ENCODE measurements at places on chromosomes 6 and 20.

DNA sequence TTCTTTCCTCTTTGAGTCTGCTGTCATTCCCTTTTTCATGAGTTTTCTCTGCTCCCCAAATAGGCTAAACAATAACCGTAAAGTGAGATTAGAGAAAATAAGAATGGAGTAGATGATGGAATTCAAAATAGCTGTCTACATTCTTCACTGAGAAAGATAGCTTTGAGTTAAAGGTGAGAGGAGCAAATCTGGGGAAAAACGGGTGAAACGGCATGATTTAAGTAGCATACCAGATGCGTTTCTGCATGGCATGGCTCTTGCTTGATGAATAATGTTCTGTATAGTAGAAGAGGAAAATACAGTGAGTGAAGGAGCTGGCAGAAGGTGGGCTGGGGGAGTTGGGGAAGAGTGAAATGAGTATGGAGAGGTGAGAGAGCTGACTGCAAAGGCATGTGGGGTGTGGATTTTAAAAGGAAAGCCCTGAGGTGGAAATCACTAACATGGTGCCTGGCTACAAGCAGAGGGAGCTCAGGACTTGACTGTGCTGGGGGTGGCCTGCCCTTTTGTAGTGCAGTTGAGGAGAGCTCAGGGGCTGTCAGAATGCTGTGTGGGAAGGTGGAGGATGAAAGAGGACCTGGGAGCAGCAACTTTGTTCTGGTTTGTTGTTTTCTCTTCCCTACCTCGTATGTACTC is 8.8 kb downstream of the BICRAL start:
- DNase-seq = no peak

GRCh38 chr6:30470968-30471367 is 18.3 kb upstream of the HLA-E start:
- DNase-seq = no peak

GRCh38 chr6:156634951-156635371 is 142.2 kb upstream of the ARID1B start:
- no peak for DNase-seq

DNA sequence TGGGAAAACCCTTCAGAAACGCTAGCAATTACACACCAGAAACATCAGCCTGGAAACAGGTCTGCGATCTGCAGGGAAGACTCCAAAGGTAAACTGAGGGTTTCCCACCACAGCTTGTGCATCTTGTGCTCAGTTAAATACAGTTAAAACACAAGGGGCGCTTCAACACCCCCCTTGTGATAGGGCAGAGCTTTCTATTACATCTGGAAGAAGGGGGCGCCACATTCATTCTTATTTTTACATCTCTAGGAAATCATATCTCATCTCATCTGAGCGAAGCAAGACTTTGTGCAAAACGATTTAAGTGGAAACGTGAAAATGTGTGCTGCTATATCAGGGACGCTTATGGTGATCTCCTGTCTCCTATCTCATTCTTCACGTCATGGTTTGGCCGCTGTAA is 58.5 kb downstream of the PRND start:
- DNase-seq = no peak

DNA sequence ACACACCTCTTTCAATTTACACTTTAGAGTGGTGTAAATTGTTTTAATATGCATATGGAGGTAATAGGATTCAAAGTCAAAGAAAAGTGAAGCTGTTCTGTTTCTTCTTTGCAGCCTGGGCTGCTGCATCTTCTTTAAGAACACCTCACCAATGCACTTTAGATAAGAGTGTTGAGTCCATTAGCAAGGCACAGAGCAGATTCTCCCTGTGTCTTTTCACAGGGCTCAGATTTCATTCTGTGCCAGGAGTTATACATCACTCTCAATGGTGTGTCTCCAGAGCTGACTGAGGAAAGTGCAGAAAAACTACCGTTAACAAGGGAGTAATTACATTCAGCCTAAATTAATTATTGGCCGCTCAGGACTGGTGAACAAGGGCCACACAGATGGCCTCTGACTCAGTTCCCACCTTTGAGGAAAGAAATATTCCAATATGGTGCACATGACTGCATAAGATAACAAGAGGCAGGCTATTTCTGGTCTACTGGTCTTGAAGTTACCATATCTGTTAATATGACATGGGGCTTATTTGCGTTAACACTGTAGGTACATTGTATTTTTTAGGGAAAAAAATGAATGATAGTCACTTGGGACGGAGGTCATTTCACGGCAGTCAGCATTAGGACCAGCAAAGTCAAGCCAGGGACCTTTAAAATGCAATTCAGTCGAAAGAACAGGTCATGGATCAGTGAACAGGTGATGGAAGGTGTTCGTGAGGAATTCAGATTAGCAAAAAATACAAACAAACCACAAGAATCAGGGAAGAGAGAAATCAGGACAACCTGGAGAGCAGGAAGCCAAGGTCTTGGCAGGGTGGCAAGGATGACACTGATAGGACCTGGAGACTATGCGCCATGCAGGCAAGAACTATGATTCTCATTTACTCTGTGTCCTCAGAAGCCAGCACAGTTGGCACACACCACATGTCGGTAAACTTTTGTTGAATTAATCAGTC is 203.7 kb downstream of the TBX18 start:
- DNase-seq = no peak

GRCh38 chr6:53461041-53461656 is 83.8 kb downstream of the GCLC start:
- DNase-seq = no peak

- no peak for DNase-seq
Observed at GRCh38 chr6:143225929-143226328, 165.2 kb downstream of the AIG1 start.

DNA sequence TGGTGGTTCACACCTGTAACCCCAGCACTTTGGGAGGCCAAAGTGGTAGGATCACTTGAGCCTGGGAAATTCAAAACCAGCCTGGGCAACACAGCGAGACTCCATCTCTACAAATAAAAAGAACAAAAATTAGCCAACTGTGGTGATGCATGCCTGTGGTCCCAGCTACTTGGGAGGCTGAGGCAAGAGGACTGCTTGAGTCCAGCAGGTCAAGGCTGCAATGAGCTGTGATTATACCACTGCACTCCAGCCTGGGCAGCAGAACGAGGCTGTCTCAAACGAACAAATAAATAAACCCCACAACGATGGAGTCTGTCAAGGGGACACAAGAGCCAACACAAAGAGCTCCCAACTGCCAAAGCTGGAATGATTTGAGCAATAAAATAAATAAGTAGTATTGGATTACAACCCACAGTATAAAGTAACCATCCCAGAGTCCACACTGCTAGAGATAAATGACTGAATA is 13.5 kb downstream of the ZMYND8 start:
- no peak for DNase-seq

DNA sequence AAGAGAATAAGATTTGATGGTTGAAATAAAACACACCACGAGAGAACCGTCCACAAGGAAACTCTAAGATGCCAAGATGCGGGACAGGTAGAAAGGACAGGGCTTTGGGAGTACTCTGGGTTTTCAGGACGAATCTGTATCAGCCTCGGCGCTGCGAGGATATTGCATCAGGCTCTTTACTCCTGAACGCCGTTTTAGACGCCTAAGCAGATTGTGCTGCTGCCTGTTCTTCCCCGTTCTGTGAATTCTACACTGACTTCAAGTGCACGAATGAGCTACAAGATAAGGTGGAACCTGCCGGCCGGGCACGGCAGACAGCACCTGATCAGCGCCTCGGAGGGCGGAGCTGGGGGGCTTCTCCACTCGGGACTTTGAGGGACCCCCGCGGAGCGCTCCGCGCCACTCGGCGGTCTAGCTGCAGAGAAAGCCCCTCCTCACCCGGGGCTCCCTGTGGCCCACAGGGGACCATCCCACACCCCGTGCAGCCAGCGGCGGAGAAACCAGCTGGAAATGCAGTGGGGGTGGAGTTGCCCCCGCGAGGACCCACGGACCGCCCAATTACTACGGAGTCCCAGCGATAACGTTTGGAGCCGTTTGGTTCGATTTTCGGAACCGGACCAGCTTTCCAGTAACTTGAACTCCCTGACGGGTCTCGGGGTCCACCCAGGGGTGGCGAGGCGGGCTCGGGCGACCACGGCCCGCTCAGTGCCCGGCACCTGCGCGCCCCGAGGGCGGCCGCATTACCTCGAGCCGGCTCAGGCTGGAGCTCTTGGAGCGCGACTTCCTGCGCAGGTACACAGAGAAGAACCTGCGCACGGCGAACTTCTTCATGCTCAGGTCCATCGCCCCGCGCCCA is 646 bp downstream of the RPS6KA2 start:
- peak; percentile 49 for DNase-seq

DNA sequence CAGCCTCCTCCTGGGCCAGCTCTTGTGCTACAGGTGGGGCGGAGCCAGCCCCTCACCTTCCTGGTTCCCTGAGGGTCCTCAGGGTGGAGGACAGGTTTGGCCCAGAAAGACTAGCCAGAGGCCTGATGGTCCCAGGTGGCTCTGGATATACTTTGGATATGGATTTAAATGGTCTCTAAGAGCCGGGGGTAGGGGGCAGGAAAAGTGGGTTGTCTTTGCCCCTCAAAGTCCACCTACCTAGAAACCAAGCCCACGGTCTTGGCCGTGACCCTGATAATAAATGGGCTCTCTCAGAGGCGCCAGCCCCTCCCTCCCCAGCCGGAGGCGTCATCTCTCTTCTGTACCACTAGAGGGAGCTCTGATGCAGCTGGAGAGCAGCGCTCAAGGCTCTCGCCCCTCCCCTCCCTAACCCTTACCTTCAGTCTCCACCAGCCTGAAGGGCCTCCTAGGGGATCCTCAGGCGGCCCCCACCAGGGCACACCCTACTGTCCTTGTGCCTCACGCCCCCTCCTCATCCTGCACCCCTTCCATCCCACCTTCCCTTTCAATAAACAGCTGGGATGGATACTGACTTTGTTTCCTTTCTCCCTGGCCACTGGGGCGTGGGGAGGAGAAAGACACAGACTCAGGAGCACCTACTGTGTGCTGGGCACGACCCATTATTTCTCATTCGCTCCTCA is 7.5 kb downstream of the NRSN2 start:
- DNase-seq = peak; percentile 82

DNA sequence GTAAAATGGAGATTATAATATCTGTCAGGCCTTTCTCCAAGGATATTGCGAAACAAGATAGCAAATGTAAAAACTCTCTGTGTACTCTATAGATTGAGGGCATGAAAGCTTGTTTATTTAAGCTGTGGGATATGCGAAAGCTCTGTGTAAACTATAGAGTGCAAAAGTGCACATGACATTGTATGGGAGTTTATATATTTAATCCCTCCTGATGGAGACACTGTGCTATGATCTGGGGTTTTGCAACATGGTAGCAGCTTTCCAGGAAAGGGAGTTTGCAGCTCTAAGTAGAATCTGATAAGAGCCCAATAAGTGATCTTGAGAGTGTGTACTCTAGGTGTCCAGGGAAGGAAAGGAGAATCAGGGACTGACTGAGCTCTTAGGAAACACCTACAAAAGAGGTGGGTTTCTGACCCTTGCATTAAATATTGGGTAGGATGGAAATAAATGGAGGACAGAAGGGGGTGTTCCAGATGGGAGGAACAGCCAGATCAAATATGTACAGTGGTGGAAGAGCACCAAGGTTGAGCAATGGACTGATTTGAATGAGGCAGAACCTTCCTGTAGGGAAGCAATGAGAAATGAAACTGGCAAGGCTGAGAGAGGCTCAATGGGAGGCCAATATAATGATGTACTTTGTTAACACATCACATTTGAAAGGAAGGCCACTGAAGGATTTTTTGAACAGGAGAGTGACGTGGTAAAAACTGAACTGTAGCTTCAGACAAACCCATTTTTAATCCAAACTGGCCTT is 450.1 kb downstream of the GJA1 start:
- no peak for DNase-seq

- DNase-seq = peak; percentile 54
Observed at GRCh38 chr6:26215585-26216358, 128.5 kb downstream of the HFE start.

DNA sequence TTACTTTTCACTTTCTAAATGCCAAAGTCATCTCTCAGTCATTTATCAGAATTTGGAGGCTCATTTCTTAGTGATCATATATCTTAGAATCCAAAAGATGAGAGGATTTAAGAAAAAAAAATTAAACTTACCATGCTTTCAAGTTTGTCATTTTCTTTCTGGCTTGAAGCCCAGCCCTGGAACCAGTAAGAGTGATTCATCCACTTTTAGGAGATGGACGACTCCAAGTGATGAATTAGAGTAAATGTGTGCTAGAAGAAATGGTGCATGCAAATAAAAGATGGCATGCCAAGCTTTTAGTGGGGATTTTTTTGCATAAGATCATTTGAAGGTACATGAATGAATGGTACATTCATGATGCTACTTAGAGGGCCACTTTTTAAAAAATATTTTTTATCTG is 20.1 kb downstream of the PLCB1 start:
- no peak for DNase-seq

DNA sequence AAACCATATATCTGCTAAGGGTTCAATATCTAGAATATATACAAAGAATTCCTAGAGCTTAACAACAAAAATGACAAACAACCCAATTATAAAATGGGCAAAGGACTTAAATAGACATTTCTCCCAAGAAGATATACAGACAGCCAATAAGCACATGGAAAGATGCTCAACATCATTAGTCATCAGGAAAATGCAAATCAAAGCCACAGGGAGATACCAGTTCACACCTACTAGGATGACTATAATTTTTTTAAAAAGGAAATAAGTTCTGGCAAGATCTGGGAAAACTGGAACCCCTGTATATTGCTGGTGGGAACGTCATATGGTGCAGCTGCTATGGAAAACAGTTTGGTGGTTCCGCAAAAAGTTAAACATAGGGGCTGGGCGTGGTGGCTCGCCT is 116.2 kb upstream of the MYL9 start:
- DNase-seq = no peak

GRCh38 chr20:60294632-60295031 is 336.4 kb downstream of the CDH26 start:
- DNase-seq = no peak

DNA sequence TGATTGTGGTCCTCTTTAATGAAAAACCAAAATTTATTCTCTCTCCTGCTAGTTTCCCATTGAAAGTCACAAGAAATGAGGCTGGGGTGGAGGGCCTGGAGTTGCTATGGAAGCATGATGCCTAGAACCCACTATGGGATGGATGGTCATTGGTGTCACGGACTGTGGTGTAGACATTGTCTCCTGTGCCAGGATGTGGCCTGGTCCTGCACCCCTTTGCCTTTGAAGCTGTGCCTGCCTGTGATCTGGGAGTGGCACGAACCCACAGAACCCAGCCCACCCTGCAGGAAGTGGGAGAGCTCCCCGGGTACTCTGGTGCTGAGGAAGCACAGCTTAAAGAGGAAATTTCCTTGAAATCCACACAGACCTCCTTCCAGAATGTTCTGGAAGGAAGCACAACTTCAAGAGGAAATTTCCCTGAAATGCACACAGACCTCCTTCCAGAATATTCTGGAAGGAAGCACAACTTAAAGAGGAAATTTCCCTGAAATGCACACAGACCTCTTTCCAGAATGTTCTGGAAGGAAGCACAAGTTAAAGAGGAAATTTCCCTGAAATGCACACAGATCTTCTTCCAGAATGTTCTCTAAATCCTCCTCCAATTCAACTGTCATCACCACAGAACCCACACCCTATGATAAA is 105.6 kb downstream of the CDH26 start:
- no peak for DNase-seq

GRCh38 chr6:116373940-116374339 is 3.2 kb downstream of the DSE start:
- no peak for DNase-seq

All from SHP77 (cell line).